ENCODE measurements at places on chromosomes 16 and 17.

GRCh38 chr17:49748223-49748622 lies 15.7 kb downstream of the FAM117A start:
- no peak for DNase-seq

- DNase-seq = no peak
These were observed 242.3 kb downstream of the SEC14L1 start for GRCh38 chr17:77382966-77383612.

- DNase-seq = no peak
These were observed 322.1 kb downstream of the MAP2K4 start for GRCh38 chr17:12342609-12343435.

GRCh38 chr16:73350707-73351452 lies 303.0 kb upstream of the ZFHX3 start:
- no peak for DNase-seq

DNA sequence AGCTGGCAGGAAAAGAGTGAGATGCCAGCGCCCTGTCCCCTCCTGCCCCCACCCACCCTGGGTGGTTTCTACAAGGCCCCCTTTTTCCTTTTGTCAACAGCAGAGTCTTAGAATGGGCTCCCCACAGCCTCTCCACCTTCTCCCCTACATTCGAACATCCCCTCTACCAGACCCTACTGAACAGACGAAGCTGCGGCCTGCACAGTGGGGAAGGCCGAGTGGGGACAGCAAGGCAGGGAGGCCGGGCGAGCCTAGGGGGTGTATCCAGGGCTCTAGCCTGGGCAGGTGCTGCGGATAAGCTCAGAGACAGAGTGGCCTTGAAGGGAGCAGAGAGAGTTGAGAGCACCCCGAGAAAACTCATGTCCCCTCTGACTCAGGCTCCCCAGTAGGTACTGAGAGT lies 7.4 kb downstream of the ZACN start:
- no peak for DNase-seq

- DNase-seq = no peak
These were observed 123.7 kb downstream of the ABCC1 start for GRCh38 chr16:16073001-16073545.

- DNase-seq = no peak
These were observed 3.3 kb downstream of the HOXB2 start for GRCh38 chr17:48541577-48542113.

GRCh38 chr17:77754956-77755355 lies 203.5 kb upstream of the TNRC6C start:
- no peak for DNase-seq

- no peak for DNase-seq
These were observed 2.5 kb downstream of the RNF166 start for GRCh38 chr16:88703486-88704309.

- no peak for DNase-seq
These were observed 467.1 kb downstream of the SOX9 start for GRCh38 chr17:72587773-72588511.

- DNase-seq = peak; percentile 14
These were observed 65.9 kb downstream of the EMP2 start for GRCh38 chr16:10514369-10515055.

DNA sequence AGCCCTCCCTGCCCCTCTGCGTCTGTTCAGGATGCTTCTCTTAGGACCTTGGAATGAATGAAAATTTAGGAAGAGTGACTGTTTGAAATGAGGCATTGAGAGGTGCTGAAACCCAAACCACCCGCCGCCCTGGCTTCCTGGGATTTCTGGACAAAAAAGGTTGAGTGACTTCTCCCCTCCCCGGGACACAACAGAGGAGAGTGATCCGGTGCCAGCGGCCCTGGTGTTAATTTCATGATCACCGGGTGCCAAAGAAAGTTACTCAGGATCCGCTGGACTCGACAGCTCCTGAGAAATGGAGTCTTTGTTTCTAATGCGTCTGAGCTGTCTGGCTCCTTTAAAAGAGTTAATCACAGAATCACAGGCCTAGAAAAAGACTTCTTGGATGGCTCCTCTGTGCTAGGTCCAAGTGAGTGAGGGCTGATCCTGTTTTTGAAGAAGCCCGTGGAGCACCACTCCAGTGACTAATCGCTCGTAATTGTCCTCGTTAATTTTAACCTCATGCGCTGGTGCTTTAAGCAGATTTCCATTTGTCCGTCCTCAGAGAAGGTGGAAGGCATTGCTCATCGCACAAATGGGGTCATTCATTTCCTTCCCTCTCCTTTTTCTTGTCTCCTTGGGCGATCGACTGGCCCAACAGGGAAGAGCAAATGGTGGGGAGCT lies 144.4 kb upstream of the ZFHX3 start:
- no peak for DNase-seq

DNA sequence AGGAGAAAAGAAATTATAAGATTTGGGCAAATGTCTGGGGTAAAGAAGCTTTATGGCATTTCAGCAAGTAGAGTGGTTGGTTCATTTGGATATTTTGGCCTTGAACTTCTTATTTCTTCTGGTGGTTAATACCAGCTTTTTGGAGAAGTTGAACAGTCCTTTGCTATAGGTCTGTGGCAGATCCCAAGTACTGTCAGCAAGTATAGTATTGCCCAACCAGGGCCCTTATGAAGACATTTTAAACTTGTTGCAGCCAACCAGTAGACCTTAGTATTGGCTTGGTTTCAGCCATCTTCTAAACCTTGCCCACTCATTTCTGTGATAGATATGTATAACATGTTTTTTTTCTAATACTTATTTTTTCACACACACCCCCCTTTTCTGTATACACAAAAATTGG lies 2.2 kb downstream of the SP2 start:
- no peak for DNase-seq

DNA sequence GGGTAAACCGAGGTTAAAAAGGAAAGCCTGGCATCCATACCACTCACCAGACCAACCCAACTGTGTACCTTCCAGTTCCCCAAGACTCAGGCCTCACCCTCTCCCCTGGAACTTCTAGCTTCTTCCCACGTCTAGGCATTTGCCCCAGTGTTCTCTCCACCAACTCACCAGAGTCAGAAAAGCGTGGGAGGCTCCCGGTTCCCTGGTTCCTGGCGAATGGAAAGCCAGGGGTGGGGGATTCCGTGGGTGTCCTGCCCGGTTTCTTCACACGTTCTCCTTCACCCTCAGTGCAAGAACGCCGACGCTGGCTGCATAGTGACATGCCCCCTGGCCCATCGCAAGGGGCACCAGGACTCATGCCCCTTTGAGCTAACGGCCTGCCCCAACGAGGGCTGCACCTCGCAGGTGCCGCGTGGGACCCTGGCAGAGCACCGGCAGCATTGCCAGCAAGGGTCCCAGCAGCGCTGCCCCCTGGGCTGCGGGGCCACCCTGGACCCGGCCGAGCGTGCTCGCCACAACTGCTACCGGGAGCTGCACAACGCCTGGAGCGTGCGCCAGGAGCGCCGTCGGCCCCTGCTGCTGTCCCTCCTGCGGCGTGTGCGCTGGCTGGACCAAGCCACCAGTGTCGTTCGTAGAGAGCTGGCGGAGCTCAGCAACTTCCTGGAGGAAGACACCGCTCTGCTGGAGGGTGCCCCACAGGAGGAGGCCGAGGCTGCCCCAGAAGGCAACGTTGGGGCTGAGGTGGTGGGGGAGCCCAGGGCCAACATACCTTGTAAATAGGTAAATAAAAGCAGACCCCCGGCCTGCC lies 1.7 kb downstream of the RNF151 start:
- no peak for DNase-seq

DNA sequence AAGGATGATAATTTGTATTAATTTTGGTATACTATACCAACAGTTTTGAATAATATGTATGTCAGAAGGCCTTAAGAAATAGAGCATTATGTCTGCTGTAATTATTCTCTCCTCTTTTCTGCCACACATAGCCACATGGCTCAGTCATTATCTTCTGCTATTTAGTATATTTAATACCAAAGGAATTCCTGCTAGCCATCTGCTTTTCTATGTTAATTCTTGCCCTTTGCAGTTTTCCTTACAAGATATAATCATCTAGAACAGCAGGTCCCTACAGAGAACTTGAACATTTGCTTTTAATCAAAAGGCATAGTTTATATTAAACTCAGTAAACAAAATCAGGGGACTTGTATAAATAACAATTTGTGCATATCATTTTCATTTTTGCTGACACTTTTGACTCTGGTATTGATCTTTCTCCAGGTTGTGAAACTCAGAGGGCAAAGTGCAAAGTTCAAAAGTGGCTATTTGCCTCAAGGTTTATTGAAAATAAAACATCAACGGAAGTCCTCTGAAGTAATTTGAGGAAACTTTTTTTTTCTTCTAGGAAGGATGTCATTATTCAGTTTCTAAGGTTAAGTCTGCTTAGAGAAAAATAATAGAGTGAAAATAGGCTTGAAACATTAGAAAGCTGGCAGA lies 702.0 kb downstream of the KCNJ2 start:
- DNase-seq = no peak

DNA sequence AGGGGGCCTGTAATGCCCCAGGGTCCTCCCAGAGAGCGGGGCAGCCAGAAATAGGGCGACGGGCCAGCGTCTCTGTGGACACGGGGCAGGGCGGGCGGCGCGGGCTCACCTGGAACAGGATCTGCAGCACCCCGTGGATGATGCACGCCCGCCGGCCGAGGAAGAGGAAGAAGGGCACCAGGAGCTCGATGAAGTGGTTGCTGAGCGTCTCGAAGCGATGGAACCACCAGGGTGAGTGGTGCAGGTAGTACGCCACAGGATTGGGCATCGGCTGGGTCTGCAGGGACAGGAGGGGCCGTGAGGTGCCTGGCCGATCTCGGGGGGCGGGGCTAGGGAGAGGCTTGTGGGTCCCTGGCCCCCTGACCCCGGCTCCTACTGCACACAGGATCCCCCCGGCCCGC lies 78.9 kb upstream of the GNG13 start:
- no peak for DNase-seq

GRCh38 chr17:66830451-66830850 lies 4.5 kb upstream of the CACNG5 start:
- no peak for DNase-seq

GRCh38 chr16:75555213-75555706 lies 792 bp downstream of the TMEM231 start:
- peak; percentile 88 for DNase-seq

DNA sequence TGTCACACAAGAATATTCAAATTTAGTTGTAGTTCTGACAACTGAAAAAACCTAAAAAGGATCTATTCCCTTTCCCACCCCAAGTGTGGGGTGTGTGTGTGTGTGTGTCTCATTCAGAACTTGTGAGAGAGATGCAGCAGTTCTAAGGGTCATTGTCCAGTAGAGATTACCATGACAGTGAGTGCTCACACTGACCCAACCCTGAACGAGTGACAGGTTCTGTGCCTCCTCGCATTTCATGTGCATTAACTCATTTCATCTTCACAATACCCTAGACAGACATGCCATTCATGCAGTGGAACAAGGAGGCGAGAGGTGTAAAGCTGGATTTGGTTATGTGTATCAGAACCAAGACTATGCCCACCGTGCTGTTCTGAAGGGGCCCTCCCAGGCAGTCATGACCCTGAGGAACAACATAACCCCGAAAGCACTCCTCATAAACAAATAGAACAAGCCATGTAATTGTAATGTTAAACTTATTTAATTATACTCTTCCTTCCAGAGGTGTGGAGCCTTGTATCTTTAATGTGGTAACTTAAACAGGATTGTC lies 102.1 kb downstream of the CLEC16A start:
- DNase-seq = no peak

GRCh38 chr17:31408586-31408985 lies 17.1 kb downstream of the RAB11FIP4 start:
- DNase-seq = no peak

DNA sequence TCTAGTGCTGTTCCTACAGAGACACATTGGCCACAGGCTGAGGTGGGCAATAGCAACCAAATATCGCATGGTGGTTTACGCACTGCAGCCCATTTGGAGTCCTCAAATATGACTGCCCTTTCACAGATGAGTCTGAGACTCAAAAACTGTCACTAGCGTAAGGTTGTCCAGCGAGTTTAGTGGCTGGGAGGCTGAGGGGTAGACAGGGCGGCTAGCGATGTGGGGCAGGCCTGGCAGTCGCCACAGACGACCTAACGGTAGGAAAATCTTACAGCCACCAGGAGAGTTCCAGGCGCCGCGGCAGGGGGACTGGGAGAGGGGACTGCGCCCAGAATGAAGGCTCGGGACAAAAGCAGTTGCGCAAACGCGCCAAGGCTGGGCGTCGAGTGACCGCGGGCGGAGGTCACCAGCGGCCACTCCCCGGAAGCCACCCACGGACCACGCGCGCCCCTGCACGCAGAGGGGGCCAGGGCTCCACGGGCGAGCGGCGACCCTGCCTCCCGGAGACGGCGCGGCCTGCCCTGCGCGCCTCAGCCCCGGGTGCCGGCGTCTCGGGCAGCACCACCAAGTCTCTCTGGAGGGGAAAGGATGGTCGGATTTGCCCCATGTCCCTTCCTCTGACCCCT lies 699 bp upstream of the MAP1LC3B start:
- DNase-seq = no peak

DNA sequence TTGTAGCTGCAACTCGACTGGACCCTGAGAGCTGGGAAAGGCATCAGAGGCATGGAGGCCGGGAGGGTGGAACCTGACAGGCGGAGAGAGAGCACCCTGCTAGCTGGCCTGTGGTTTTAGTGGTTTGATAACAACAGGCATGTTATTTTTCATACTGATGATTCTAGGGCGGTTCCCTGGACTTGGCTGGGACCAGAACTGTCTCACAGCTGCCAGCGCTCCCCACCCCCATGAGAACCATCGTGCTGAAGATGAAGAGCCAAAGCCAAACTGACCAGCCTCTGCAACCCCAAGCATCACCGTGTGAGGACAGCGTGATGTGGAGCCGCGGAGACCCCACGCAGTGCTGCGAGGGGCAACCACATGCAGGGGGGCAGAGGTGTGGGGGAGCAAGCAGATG lies 28.5 kb downstream of the MXRA7 start:
- no peak for DNase-seq

- peak; percentile 87 for DNase-seq
These were observed at the start of gene SMIM5 for GRCh38 chr17:75632863-75633485. Gene SMIM5, plus strand, starts transcription at chr17:75633434. Its CDS starts 6,768 bp downstream, at chr17:75640202.

GRCh38 chr17:13337864-13338371 lies 263.8 kb downstream of the HS3ST3A1 start:
- peak; percentile 38 for DNase-seq

DNA sequence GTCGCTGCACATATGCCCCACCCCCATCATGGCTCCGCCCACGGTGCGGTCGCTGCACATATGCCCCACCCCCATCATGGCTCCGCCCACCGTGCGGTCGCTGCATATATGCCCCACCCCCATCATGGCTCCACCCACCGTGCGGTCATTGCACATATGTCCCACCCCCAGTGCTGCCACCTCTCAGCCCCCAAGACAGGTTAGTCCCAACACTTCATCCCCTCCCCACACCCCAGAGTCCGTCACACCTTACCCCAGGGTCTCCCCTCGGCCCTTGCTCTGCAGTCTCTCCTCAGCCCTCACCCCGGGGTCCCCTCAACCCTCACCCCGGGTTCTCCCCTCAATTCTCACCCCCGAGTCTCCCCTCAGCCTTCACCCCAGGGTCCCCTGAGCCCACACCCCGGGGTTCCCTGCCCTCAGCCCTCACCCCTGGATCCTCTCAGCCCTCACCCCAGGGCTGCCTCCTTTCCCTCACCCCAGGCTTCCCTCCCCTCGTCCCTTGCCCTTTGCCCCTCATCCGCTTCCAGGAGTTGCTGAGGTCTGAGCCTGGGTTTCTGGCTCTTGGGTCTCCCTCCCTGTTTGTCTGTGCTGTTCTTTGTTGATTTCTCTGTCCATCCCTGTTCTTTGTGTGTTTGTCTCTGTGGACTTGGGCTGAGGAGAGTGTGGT lies 25.6 kb downstream of the TPSG1 start:
- no peak for DNase-seq

GRCh38 chr16:79601092-79601930 lies 774 bp upstream of the MAF start:
- no peak for DNase-seq
